ENCODE measurements at places on chromosomes 7 and 10.
A peak's percentile ranks its signal among the peaks of the same experiment; 100 is the strongest.

- no peak for DNase-seq
Observed at GRCh38 chr7:133118261-133118660, 36.4 kb upstream of the CHCHD3 start.

DNA sequence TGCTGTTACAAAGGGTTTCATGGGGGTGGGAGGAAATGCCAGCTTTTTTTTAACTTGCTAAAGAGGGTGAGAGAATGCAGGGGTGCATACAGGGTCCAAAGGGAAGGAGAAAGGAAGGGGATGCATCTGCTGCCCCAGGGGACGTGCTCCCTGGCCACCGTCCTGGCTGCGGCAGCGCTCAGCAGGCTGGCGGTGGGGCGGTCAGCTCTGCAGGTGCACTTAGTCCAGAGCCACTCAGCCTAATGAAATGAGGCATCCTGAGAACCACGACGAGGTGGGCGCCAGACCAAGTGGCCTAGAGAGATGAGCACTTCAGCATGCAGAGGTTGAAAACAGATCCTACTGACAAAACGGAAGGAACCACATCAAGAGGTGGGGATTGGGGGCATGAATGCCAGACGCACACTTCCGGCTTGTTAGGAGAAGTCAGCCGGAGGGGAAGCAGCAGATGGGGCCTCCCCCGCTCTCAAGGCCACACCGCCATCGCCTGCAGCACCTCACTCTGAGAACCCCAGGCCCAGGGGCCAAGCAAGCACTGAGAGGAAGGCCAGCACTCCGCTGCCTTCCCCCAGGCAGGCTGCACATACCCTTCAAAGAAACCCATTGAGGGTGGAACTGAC lies 94.5 kb downstream of the MAD1L1 start:
- no peak for DNase-seq

GRCh38 chr10:7407368-7408290 lies 3.2 kb downstream of the SFMBT2 start:
- no peak for DNase-seq

DNA sequence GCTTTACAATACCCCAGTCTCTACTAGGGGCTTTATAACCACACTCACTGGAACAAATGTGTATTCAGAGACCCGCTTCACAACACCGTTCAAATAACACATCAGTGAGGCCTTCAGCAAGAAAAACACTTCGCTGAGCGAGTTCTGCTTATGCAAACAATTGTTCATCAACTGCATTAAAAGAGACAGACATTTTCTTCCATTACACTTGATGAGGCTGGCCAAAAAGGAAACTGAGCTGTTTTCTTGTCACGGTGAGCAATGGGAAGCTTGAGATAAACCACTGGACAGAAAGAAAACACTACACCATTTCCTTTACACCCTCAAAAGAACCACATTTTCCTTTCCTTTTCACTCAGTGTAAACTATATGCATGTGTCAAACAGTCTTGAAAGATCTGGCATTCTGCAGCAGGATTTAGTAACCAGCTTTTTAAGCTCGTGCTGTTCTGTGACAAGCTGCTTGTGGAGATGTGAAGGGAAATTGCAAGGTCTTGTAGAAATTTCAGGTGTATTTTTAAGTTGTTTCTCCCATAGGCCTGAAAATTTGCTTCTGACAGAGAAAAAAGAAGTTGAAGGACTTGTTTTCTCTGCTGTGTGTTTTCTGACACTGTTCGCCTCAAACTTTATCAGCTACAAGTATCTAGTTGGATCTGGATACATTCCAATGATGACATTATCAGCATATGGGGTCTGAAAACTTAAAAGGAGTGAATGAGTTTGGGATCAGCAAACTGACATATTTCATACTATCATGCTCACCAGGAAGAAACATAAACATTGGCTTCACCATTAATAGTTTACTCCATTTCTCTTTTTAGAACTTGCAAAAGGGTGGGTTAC lies 693.1 kb downstream of the PARD3 start:
- no peak for DNase-seq

DNA sequence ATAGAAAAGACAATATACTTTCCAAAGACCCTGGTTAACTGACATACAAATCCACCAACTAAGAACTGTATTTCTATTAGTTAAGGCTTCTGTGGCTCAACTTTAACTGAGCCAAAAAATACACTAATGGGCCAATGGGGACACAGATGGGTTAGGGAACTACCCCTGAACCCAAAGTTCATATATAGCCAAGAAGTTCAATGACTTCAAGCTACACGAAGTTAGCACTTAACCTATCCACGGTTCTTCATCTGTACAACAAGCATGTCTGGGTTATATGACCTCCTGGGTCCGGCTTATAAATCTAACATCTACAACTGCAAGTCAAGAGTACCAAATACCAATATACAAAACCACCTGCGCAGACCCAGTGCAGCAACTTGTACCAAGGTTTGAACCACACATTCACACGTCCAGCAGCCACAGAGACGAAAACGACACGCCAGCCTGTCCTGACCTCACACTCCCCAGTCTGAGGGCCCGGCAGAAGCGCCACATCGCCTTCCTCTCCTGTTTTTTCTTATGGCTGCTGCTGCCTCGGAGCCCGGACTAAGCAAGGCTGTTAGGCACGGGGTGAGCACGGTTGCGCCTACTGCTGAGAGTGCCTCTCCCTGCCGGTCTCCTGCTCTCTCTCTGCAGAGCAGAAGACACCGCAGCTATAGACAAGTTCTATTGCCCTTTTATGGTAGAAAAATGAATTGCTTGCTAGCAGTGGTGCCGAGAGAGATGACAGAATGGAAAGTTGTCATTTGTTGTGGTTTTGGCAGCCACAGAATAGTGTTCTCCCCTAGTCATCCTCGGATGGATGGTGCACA lies 86.3 kb downstream of the RNF216 start:
- peak; percentile 38 for DNase-seq

DNA sequence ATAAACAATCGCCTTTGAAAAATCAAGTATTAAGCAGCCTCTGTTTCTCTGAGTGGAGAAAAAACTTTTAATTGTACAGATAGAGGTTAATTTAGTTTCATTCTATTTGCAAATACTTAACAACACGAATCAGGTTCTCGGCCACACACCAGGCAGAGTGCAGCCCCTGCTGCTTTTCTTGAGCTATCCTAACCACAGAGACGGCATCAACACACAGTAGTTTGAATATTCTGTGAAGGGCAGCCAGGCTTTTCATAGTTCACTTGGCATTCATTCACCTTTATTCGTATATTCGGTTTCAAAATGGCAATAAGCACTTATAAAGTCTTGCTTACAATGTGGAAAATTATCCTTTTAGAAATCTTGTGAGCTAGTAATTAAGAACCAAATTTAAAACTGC lies 5.7 kb downstream of the ADARB2 start:
- no peak for DNase-seq

- DNase-seq, result no peak
Observed at GRCh38 chr7:80189638-80190037, 55.0 kb downstream of the GNAI1 start.

DNA sequence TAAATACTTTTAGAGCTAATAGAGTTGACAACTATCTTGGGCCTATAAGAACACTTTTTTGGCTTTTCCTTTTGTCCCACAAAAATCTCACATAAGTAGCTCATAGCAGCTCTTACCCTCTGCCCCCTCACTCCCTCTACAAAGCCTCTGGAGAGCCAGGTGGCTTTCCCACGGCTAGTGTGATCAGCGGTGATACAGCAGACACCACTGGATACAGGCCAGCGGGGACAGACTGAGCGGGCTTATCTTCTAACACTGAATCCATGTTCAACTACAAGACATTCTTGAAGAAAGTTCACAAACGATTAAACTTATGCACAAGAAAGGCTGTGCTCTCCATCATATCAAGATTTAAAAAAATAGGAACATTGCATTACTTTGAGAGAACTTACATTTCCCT lies 377.2 kb downstream of the PARD3 start:
- DNase-seq, result no peak

- no peak for DNase-seq
Observed at GRCh38 chr7:15113752-15114151, 211.2 kb upstream of the DGKB start.

- no peak for DNase-seq
Observed at GRCh38 chr7:77258014-77258413, 58.4 kb upstream of the FGL2 start.

GRCh38 chr10:76119036-76119435 lies 687.6 kb downstream of the LRMDA start:
- DNase-seq, result no peak

- DNase-seq, result peak; percentile 89
Observed at GRCh38 chr7:148772297-148773089, 73.8 kb downstream of the CUL1 start.

DNA sequence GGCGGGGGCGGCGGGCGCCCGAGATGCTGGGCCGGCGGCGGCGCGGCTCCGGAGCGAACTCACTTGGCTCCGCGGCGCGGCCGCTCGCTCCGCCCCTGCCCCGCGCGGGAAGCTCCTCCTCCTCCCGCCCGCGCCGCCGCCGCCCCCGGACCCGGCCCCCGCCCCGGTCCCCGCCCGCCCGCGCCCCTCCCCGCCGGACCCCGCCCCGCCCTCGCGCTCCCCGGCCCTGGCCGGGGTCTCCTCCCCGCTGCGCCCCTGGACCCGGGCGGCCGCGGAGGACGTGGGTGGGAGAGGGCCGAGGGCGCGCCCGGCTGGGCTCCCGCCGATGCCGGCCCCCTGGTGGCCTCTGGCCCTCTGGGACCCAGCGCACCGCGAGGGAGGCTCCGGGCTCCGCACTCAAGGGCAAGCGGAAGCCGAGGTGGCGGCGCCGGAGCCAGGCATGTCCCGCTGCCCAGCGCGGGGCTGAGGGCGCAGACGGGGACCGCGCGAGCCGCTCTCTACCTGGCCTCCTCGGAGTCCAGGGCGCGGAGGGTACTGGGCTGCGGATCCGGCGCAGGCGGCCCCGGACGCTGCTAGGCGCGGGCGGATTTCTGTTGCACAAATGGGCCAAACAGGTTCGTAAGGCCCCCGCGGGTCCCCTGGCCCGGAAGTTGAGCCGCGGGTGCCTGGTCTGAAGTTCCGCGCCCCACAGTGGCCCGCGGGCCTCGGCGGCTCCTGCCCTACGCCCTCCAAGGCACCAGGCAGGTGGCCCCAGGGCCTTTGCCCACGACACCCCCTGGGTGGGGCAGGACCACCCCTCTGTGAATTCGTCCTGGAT lies at the start of gene TCERG1L:
TCERG1L (minus strand) TSS at position 61 of the 817 bp plus-strand sequence. CDS start 86 bp downstream, outside the sequence.
- no peak for DNase-seq

- DNase-seq, result no peak
Observed at GRCh38 chr7:78970440-78970916, 483.0 kb downstream of the MAGI2 start.

DNA sequence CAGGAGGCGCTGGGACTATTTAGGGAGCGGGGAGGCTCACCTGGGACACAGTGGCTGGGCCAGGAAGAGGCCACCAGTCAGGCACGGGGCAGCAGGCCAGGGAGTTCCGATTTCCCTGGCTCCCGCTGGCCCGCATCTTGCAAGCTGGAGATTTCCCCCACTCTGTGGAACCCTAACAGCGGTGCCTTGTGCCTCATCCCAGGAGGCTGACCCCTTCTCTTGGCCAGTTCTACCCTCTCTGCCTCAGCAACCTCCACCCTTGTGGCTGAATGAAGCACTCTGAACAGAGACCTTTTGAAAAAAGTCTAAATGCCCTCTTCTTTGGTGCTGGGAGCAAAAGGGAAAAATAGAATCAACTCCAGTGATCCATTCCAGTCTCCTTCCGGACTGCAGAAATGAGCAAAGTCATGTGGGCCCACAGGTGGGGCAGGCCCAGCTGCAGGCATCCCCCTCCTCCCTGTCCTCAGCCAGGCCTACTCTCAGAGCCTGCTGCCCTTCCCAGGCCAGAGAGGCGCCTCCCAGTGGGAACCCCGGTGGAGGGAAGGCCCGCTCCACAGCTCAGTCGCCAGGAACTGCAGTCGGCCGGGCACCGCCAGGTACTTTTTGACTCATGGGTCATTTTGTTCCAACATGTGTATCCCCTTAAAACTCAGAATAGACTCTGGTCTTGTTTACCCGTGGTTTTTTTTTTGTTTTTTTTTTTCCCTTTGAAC lies 155.5 kb downstream of the ZNF248 start:
- DNase-seq, result no peak

GRCh38 chr7:2093843-2094220 lies 138.9 kb downstream of the MAD1L1 start:
- no peak for DNase-seq

Data from ACHN (cell line).